ENCODE measurements at places on chromosomes 16 and 17.

- DNase-seq, result no peak
These were observed 57.9 kb downstream of the AKAP1 start for GRCh38 chr17:57142925-57143324.

DNA sequence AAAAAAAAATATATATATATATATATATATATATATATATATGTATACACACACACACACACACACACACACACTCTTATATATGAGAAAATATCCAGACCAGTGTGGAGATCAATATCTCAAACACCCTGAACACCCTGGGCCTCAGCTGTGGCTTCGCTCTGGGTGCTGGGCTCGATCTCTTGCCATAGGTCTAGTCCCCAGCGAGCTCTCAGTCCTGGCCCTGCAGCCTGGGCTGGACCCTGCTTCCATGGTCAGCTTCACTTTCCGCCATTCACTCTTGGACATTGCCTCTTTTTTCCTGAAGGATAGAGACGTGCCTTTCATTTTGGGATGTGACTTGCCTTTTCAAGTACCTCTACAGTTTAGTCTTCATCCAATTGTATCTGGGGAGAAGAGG is 341.7 kb downstream of the CPPED1 start:
- no peak for DNase-seq

- no peak for DNase-seq
These were observed 8.5 kb upstream of the SIAH1 start for GRCh38 chr16:48393485-48394354.

DNA sequence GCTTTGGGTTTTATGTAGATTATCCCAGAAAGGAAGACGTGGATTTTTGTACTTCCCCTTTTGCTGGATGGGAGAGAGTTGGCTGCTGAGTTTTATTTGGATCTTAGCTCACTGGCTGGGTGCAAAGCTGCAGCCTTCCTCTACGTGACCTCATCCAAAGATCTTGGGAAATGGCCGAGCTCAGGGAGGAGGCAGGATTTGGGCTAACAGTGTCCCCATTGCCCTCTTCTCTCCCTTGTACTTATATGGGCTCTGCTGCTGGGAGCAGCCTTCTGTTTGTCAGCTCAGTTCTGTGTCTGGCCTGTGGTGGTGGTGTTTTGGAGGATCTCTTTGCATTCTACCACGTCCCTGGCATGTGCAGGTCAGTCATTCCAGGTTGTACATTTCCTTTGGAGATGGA is 2.0 kb downstream of the AOC3 start:
- DNase-seq, result no peak

DNA sequence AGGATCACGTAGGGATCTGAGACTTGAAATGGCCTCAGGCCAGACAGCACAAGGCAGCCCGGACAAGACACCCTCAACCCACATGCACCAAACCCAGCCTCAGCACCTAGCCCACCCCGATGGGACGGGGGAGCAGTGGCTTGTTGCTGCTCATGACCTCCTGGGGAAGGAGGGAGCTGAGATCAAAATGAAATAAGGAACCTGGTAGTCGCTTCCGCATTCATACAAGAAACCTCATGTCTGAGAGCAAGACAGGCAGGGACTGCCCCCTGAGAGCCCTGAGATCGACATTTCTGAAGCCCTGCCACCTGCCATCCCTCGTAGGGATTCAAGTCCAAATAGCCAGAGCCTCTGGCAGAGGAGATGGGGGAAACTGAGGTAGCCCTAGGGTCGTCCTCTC is 5.7 kb upstream of the CEP131 start:
- DNase-seq, result no peak

DNA sequence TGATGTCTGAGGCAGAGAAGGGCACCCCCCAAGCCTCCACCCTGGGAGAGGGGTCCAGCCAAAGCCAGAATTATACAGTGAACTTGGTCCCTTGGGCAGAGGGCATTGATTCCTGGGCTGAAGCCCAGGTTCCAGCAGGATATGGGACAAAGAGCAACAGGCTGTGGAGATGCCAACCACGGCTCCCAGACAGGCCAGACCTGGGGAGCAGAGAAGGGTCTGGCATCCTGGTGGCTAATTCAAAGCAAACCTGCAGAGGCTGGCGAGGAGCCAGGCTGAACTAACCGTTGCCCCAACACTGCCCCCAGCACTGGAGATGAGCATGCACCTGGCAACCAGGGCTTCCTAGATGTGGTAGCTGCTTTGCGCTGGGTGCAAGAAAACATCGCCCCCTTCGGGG is 3.0 kb downstream of the CES3 start:
- DNase-seq, result no peak

- DNase-seq, result no peak
These were observed 201.3 kb downstream of the XYLT1 start for GRCh38 chr16:17269439-17269838.

DNA sequence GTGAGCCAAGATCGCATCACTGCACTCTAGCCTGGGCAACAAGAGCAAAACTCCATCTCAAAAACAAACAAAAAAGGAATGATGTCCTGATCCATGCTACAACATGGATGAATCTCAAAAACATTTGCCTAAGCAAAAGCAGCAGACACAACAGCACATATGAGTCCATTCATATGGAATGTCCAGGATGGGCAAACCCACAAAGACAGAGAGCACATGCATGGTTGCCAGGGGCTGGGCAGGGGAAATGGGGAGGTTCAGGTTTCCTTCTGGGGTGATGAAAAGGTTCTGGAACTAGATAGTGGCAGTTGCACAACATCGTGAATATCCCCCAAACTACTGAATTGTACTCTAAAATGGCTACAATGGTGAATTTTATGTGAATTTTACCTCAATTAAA is 35.3 kb upstream of the RAI1 start:
- DNase-seq, result no peak

GRCh38 chr16:30382111-30382881 is at the start of gene SEPTIN1:
Gene SEPTIN1, minus strand, starts transcription at chr16:30382561. Its CDS starts 19 bp downstream, at chr16:30382542.
- DNase-seq, result no peak

GRCh38 chr17:54945231-54945630 is 23.2 kb downstream of the COX11 start:
- DNase-seq, result no peak

- DNase-seq, result no peak
These were observed 1846.1 kb downstream of the TP53TG3F start for GRCh38 chr16:35305476-35305875.

DNA sequence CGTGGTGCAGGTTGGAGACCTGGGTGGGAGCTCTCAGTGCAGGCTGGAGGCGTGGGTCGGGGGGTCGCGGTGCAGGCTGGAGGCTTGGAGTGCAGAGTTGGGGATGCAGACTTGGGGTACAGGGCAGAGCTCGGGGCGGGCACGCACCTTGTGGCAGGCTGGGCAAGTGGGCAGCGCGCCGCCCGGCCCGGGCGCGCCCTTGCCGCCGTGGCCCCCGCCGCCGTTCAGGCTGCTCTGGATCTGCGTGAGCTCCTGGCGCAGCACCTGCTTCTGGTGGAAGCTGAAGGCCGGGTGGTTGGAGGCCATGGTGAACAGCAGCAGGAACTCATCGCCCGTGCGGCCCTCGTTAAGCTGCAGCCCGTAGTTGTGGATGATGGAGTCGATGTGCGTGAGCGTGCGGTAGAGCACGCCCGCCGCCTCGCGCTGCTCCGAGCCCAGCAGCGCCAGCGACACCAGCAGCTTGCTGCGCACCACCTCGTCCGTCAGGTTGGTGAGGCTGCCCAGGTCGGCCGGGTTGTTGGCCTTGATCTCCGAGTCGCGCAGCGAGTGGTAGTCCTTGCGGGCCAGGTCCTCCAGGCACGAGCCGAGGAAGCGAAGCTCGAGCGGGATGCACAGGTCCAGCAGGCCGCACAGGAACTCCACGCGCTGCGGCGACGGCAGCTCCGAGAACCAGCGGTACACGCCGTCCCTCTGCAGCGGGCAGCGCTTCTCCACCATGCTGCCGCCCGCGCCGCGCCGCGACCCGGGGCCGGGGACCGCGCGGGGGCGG is 1.1 kb downstream of the ZCCHC14 start:
- no peak for DNase-seq

- no peak for DNase-seq
These were observed 586 bp downstream of the CACNG1 start for GRCh38 chr17:67044940-67045339.

DNA sequence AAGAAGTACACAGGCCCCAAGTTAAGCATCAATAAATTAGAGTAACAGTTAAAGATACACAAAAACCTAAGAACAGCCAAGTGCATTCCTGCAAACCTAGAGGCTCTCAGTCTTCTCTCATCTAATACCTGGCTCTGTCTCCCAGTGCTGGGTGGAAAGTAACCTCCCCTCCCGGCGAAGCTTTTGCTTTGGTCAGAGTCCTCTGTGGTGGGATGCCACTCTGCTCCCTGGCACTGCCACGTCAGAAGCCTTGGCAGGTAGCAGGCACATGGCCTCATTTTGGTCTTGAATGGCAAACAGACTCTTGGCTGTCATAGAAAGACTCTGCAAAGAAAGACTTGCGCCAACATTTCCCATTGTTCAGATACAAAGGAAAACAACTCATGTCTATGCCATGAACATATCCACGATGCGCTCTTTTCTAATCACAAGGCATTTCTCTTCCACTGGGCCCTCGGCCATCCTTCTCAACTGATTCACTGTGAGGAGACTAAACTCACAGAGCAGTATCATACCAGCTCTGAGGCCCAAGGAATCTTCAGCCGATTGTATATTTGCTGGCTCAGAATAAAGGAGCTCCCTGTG is 21.2 kb downstream of the MTHFSD start:
- no peak for DNase-seq

DNA sequence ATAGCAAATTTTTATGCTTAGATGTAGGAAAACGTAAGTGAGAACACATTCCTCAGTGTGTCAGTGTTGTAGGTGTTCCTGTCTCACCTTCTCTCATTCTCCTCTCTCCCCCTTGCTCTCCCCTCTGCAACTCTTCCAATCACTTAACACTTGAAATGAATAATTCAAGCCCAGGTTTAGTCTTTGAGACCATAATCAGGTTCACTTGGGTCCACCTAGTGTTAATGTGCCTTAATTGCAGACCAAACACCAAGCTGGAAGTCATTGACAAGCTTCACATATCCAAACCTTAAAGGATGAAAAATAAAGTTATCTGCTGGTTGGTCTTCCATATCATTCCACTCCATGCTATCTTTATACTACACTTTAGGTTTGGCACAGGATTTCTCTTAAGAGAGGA is 37.0 kb downstream of the STXBP4 start:
- DNase-seq, result no peak

- no peak for DNase-seq
These were observed 14.8 kb downstream of the TMEM186 start for GRCh38 chr16:8782673-8783072.

GRCh38 chr17:47423406-47424295 is 99.9 kb downstream of the EFCAB13 start:
- DNase-seq, result no peak

DNA sequence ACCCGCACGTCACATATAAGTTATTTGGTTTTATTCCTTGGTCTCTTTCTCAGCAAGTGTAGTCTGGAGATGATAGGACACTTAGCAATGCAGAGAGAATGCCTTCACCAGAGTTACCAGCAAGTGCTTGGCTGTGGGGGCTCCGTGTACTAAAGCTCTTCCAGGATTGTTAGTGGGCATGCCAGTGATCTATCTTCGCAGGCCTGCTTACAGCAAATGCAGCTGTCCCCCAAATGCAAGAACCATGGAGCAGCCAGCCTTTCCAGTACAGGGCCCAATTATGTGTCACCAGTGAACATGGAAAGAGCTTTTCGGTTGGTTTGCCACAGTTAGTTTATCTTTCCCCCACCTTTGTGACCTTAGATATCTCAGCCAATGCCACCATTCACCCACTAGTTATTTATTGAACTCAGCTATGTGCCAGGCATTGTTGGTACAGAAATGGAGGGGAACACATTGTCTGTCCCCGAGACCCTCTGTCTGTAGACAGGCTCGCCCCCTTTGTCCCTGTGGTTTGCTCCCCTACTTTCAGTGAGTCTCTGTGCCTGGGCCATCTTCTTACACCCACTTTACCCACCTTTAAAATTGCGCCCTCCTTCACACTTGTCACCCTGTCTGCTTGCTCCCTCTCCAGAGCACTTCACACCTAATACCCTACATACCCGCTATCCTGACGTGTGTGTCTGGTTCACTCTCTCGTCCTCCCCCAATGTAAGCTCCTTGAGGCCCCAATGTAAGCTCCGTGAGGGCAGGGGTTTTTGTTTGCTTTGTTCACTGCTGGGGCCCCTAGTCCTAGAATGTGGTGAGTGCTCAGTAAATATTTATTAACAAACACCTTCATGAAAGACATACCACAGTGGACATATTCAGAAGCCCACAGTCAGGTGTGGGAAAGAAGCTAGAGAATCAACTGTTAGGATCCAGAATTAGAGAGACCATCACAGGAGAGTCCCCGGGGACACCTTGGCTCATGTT is 13.3 kb downstream of the USP10 start:
- no peak for DNase-seq

Data from NCI-H1048 (cell line).